ENCODE measurements at places on chromosomes 2 and 18.

DNA sequence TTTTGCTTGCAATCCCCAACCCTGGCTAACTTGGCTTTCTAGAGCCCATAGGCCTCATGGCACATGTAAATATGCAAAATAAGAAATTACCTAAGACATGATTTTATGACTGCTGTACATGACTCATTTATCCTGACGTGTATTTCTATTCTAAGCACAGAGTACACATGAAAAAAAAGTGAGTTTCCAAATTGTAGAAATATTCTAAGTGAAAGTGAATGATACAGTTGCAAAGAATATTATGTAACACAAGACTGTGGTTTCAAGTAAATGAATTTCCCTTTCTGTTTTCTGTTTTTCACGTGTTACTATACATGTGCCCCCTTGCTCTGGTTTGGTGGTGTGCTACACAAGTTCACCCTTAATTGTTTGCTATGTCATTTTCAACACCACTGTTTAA is 162.4 kb downstream of the LRP1B start:
- no peak for DNase-seq

DNA sequence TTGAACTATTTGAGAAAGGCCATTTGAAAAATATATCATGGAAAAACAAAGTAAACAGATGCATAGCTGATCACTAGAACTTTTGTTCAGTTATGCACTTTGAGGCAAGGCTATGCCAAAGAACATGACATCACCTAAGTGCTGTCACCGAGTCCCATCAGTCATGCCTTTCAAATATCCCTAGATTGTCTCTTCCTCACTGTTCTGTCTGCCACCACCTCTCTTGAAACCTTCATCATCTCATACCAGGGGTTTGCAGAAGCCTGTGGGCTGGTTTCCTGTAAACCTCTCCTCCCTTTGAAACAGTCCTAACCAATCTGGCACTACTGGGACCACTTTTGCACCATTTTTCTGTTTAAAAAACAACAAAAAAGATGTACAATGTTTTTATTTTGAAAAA is 12.3 kb upstream of the RAPH1 start:
- DNase-seq: no peak

- peak; percentile 52 for DNase-seq
Observed at GRCh38 chr2:27735263-27735904, 36.1 kb upstream of the MRPL33 start.

- no peak for DNase-seq
Observed at GRCh38 chr2:199105826-199106225, 351.9 kb downstream of the SATB2 start.

- DNase-seq: no peak
Observed at GRCh38 chr2:7052404-7052803, 135.2 kb downstream of the RNF144A start.

DNA sequence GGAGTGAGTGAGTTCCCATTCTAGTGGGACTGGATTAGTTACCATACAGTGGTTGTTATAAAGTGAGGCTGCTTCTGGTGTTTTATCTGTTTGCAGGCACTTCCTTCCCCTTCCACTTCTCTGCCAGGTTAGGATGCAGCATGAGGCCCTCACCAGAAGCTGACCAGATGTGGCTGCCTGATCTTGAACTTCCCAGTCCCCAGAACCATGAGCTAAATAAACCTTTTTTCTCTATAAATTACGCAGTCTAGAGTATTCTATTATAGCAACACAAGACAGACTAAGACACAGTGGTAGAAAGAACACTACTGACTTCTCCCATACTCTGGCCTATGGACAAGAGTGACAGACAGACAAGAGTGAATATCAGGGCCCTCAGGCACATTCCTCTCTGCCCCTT is 14.1 kb downstream of the LCT start:
- no peak for DNase-seq

- no peak for DNase-seq
Observed at GRCh38 chr18:76167410-76167809, 327.6 kb downstream of the ZNF516 start.

DNA sequence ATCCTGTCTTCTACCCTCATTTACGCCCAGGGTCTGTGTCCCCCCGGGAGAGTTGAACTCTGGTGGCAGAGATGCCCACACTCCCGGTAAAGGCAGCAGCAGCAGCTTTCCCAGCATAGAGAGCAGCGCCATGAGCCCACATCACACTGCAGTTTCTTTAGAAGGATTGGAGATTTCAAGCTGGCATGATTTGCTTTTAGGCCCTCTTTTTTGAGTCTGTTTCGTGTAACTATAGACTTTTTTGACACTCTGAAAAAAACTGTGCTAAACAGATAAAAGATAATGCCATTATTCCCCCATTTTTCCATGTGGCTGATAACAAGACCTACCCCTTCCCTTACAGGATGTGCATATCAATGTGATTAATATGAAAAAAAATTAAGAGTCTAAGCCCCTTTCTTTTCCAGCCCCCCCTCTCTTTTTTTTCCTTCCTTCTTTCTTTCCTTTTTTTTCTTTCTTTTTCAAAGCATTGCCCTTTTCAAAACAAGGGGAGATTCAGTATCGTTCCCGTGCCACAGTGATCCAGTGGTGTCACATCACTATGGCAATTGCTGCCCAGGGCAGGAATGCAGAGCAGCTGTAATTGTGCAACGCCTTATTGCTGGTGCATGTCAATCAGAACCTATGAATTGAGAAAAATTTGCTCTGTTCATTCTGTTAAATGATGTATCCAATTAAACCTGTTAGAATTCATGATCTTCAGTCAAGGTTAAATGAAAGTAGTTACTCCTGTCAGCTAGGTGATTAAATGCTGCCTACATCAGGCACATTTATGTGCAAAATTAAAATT is 104.5 kb downstream of the CDCA7 start:
- DNase-seq: no peak

GRCh38 chr2:144401036-144401435 is 118.9 kb downstream of the ZEB2 start:
- DNase-seq: no peak

GRCh38 chr2:176104316-176105077 is 2.6 kb upstream of the HOXD11 start:
- DNase-seq: no peak

- DNase-seq: no peak
Observed at GRCh38 chr2:239159476-239159911, 241.3 kb downstream of the HDAC4 start.

- no peak for DNase-seq
Observed at GRCh38 chr2:102082571-102083392, 59.8 kb upstream of the IL1R1 start.

DNA sequence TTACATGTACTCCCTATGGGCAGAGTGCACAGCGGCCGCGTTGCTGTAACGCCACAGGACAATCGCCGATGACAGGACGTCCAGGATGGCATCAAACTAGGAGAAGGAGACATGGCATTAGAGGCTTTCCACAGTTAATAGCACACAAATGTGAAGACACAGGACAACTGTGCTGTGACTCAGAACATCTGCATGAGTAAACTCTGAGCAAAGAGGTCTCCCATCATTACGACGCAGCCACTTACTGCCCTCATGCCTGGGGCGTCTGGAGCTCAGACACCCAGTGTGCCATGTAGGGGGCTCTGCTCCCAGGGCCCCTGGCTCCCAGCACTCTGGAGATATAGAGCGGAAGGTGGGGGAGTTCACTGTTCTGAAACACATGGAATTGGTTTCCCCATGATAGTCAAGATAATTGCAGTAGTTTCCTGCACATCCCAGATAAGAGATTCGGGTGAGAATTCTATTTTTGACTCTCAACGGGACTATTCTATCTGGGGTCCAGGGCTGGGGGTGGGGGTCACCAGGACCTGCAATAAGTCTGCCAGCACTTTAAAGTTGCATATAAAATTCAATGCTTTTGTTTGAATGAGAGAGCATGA is 168.1 kb downstream of the TMEM163 start:
- no peak for DNase-seq

DNA sequence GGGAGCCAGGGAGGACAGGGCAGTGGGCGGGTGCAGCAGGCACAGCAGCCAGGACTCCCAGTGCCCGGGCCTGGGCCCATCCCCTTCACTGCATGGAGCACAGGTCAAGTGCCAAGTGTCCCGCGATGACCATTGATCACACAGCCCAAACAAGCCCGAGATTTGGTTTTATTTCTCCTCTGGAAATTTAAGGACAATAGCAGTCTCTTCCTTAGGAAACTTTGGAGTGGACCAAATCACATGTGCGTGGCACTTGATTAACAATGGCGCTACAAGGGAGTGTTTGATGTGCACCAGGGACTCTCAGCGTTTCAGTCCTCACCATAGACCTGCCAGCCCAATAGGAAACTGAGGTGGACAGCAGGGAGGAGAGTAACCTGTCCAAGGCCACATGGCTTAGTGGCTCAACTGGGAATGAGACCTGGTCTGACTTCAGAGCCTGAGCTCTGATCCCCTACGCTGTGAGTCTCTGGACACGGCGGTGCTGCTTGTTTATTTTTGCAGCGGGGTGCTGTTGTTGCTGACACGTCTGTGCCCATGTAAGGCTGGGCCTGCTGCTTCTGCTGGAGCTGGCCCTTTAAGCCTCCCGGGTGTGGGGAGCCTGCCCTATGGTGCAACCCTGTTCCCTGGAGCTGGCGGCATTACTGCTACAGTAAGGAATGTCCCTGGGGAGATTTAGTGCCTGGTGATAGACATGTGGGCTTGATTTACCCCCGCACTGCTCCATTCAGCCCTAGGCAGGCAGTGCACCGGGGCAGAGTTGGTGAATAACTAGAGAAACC is 194.2 kb downstream of the INHBB start:
- no peak for DNase-seq

DNA sequence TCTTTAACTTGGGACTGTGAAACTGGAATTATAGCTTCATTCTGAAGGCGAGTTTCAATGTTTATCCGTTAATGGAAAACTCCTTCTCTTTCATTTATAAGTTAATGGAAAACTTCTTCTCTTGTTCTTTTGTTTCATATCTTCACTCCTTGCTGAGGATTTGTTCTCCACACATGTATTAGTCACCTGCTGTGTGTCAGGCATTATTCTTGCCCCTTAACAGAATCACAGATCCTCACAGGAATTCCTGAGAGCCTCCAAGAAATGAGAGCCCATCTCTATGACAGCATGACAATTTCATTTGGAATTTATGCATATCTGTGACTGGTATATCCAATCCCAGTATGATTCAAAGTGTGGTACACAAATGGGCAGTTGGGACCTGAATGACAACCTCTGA is 545.8 kb downstream of the BCL11A start:
- no peak for DNase-seq

GRCh38 chr18:34224423-34225217 is at the start of gene NOL4:
TSS of gene NOL4 (minus strand) at chr18:34224913. CDS start at chr18:34223253, 1,660 bp downstream.
- peak; percentile 88 for DNase-seq

DNA sequence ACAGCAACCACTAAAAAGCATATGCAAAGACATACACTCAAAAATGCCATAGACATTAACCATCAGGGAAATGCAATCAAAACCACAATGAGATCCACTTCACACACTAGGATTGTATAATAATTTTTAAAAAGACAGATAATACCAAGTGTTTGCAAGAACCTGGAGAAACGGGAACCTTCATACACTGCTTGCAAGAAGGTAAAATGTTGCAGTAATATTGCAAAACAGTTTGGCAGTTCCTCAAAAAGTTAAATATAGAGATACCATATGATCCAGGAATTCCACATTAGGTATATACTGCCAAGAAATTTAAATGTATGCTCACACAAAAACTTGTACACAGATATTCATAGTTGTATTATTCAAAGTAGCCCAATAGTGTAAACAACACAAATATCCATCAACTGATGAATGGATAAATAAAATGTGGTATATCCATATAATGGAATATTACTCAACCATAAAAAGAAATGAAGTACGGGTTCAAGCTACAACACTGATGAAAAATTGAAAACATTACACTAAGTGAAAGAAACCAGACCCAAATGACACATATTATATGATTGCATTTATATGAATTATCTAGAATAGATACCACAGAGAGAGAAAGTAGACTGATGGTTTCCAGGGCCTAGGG is 14.7 kb upstream of the CHMP3 start:
- no peak for DNase-seq

DNA sequence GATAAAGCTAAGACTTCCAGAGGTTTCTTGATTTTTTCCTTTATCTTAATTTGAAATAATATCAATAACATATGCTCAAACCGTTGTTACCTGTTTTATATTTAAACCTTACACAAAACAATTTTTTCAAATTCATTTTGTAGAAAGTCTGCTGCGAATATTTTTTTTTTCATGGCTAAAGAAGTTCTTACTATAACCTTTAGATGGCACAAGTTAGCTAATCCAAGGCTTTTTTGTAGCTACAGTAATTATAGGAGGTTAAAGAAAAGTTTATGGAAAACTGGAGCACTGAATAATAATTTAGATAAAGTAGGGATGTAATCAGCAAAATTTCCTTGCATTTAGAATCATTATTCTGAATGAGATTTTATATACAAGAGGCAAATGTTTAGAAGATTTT is 78.0 kb upstream of the PNPT1 start:
- DNase-seq: no peak

DNA sequence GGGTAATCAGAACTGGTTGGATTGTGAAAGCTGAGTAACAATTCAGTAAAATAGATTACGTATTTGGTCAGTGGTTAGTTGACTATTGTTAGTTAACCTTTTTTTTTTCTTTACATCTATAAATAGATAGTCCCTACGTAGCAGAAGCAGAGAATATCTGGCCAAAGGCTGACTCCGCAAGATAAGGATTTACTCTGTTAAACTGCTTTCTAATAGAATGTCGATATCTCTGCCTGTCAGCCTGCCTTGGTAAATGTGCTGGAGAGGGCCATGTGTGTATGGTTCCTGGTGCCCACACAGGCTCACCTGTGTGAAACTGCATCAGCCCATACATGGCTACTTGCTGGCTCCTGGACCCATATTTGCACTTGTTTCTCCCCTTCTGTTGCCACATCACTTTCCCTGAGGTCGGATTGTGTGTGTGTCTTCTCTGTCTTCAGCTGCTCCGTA is 94.4 kb downstream of the CRIM1 start:
- no peak for DNase-seq

GRCh38 chr2:6880200-6880733 is 2.7 kb downstream of the RSAD2 start:
- no peak for DNase-seq

GRCh38 chr2:21220930-21221329 is 97.2 kb downstream of the TDRD15 start:
- DNase-seq: no peak

GRCh38 chr2:224769489-224769888 is 53.3 kb upstream of the CCDC195 start:
- no peak for DNase-seq

GRCh38 chr2:142586693-142587580 is 290.5 kb upstream of the KYNU start:
- DNase-seq: no peak

DNA sequence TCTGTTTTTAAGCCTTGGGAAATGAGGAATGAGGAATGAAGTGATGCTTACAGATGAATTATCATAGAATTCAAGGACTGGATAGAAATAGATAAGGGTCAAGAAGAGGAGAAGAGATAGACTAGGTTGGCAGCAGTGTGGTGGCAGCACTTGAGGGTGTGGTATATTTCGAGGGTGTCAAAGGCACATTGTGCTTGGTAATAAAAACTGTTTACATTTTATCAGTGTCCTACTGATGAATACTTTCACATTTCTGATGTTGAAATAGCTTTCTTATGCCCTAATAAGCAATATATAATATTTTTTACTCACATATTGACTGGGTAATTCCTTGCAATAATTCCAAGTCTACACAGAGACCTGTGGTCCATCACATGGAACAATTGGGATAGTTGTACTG is 3.4 kb downstream of the TFPI start:
- no peak for DNase-seq

- DNase-seq: no peak
Observed at GRCh38 chr2:68107475-68107874, 44.7 kb upstream of the C1D start.
